ENCODE measurements at places on chromosomes 2 and 18.
A peak's percentile ranks its signal among the peaks of the same experiment; 100 is the strongest.

- peak; percentile 34 for DNase-seq
These were observed at the start of gene CFAP221 for GRCh38 chr2:119544075-119544938. Gene CFAP221, plus strand, starts transcription at chr2:119544449. Its CDS starts 1,683 bp downstream, at chr2:119546132.

- no peak for DNase-seq
These were observed 1.5 kb downstream of the ACSL3 start for GRCh38 chr2:222862106-222862908.

DNA sequence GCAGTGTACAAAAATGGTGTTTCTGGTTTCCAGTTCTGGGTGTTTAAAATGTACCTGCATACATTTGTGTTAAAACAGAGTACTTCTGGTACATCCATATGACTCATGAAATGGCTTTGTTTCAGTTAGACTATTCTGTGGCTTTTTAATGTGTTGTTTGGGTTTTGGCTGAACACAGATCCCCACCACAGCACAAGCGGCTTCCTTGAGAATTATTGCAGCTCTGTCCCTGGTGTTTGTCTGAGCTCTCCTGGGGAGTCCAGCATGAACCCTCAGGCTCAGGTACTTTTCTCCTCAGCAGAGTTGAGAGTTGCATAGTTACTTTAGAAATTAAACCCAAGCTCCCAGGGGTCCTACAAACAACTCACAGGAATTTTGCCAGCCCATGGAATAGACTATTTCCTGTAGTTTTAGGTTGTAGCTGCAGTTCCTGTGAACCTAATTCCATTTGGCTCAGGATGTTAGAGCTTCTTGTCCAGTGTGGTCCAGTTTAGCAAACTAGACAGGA is 64.8 kb upstream of the EML6 start:
- no peak for DNase-seq

DNA sequence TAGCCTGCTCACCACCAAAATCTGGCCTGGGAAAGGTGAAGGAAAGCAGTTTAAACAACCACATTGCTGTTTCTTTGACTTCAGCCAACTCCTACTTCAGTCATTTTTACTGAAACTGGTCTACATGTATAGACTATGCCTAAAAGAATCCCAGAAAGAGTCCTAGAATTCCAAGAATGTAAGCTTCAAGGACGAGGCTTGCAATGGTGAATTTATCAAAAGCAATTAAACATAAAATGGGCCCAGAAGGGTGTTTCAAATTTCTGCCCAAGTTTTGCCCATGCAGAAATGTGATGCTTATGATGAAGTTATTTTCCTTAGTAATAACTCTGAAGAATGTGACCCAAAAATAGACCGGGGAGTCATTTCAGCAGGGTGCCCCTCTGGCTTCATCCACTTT is 16.6 kb downstream of the EN1 start:
- DNase-seq = no peak

DNA sequence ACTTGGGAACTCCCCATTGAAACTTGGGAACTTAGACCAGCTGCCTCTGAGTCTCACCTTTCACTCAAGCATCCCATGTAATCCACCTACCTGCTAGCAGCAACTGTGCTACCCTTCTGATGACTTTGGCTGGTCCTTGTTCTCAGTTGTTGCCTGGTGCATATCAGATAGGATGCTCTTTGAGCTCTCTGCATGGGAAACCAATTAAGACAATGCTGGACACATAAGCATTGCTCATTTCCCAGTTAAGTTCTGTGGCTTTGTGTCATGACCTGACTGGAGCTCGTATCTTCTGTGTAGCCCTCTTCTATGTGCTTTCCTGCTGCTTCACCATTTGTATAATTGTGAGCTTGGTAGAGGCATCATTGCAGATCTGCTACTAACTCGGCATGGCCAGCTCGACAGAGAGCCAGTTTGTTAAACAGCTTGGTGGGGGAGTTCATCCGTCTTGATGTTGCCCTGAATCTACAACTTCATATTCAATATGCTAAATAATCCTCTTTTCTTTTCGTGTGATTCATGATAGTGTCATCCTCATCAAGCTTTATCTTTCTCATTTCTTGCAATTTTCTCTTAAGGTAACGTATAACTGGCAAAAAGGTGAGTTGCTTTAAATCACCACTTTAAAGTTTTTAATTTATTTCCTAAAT is 447.5 kb upstream of the SLC14A2 start:
- no peak for DNase-seq
